ENCODE measurements at places on chromosomes 4 and X.

- DNase-seq: no peak
Measured at GRCh38 chr4:140134746-140135425, 19.1 kb downstream of the MAML3 start.

DNA sequence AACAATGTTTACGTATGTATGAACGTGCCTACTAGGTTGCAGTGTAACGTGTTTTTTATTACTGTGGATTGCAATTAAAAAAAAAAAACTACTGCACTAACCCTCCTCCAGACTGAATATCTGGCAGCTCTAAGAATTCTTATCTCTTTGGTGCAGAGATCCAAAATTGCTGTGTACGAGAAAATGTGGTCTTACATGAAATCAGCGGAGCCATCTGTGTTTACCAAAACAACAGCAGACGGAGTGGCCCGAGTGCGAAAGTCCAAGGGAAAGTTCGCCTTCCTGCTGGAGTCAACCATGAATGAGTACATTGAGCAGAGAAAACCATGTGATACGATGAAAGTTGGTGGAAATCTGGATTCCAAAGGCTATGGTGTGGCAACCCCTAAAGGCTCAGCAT is 268.1 kb downstream of the THOC2 start:
- DNase-seq: no peak

DNA sequence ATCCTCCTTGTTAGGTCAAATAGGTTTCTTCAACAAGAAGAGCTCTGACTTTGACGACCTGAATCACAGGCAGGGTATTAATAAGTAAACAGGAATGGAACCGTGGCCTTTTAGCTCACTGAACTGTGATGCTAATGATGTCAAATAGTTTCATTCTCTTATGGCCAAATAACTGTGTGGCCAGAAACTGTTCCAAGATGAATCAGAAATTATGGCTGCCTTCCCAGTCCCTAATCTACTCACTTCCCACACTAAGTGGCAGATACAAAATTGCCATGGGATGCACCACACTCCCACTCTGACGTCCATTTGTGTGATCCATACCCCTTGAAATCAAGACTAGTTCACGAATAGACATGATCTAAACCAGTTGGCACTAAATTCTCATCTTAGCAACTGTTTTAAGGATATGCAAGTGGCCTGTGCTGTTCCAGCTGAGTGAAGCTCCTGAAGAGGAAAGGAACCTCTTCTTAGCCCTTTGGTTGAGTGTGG is 455.4 kb downstream of the IL15 start:
- DNase-seq: no peak

DNA sequence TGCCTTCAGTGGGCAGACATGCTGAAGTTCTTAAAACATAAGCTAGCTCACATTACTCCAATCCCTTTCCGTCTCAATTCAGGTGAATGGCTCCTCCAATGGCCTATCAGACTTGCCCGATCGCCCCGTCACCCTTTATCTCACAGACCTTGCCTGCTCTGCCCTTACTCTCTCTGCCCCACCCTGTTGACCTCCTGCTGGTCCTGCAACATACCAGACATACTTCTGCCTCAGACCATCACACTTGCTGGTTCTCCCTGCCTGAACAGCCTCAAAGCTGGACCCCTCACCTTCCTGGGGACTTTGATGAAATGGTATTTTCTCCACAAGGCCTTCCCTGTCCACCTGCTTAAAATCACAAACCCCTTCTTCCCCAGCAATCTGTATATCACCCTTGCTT is 340.1 kb upstream of the NR3C2 start:
- DNase-seq: no peak

- no peak for DNase-seq
Measured at GRCh38 chr4:99832321-99832720, 15.7 kb downstream of the DAPP1 start.

DNA sequence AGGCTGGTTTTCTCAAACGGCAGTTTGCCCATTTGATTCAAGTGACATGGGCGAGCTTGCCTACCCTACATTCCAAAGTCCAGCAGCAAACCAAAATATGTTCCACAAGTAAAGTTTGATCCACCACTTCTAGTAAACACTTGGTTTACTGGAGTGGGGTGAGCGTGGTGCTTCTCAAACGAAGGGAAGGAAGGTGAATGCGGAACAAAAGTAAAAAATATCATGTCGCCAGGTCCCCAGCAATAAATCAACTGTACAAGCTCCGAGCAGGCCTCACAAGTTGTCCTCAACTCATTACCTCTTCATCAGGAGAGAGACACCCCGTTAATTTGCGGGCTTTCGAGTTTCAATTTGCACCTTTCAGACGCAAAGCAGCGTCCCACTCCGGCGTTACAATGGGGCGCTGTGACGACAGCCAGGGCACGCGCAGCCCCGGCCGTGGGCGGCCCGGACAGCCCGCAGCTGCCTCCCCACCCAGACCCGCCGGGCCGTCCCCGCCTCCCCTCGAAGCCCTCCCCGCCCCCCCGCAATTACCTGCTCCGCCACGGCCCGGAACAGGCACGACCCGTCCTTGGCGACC is 1.0 kb downstream of the OTUD4 start:
- DNase-seq: peak; percentile 56

GRCh38 chr4:175419236-175419718 is 392.8 kb downstream of the GPM6A start:
- no peak for DNase-seq

DNA sequence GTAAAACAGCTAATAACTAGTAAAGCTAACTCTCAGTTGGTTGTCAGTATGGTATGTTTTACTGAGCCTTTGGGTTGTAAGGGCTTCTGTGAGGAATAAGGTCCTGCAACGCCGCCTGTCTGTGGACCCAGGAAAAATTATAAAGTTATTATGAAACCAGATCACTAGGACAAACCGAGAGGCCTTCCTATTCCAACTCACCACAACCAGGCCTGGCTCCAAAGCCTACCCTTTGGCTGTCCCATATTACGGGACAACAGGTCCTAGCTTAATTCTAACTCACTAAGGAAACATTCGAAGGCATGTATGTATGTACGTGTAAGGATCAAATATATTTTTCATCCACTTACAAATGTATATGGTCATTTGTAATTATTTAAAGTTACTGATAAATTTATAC is 1.4 kb downstream of the ANKRD17 start:
- peak; percentile 56 for DNase-seq

DNA sequence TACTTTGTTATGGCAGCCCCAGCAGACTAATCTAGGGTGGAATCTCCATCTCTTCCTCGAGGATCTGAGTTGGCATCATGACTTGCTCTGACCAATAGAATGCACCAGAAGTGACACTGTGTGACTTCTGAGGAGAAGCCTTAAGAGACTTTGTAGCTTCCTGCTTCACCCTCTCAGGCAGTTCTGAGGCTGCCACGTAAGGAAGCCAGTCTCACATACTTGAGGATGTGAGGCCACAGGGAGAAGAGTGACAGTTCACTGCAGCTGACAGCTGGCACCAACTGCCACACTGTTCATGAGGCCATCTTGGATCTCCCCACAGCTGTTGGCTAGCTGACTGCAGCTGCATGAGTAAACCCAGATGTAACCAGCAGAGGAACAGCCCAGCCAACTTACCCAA is 29.3 kb upstream of the BCOR start:
- DNase-seq: no peak

- DNase-seq: no peak
Measured at GRCh38 chr4:87601361-87601760, 7.0 kb upstream of the DSPP start.

GRCh38 chrX:109485470-109486340 is 3.8 kb upstream of the GUCY2F start:
- peak; percentile 46 for DNase-seq
